ENCODE measurements at places on chromosomes 6 and 20.

DNA sequence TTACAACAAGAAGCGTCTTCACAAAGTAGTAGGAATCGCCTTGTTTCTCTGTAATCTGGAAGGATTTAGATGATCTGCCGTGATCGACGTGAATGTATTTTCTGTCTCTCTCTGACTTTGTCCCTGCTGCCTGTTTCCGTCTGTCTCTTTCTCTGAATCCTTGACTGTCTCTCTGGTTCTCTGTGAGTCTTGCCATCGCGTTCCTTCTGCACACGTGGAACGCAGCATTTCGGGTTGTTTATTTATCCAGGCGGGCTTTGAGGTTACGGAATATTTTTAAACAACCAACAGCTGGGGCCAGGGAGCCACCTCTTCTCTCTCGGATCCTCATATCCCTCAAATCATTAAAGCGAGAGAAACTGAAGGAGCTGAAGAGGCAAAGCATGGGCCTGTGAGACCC is 215.9 kb downstream of the ZDHHC14 start:
- DNase-seq, result no peak

DNA sequence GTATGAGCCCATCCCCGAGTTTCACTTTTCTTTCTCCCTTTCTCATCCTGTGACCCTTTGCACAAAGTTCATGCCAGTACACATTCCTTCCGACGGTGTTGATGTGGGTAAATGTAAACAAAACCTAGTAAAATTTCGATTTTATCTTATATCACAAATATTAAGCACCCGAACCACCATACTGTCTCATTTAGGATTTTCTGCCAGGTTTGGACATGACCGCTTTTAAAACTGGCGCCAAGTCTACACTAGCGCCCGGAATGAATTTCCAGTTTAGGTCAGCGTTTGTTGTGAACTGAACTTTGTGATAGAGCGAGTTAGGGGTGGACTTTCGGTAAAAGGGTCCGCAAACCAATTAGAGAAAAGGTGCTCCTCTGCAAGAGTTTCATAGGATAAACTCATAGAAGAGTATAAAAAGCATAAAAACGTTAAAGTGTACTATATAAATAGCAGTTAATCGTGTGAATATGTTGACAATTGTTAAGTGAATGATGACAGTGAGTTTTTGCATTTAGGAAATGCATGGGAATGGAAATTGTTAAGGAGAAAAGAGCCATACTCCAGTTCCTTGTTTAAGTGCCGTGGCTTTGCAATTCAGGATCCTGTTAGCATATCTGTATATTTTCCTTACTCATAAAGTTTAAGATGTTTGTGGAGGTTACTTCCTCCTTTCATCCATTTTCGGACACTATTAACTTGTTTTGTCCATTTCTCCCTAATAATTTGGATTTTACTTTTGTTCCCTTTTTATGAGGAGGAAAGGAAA is 937 bp downstream of the AKAP7 start:
- no peak for DNase-seq

GRCh38 chr6:89404512-89404911 is 7.6 kb downstream of the RRAGD start:
- no peak for DNase-seq

- no peak for DNase-seq
These were observed 146.6 kb upstream of the AKIRIN2 start for GRCh38 chr6:87848616-87849015.

DNA sequence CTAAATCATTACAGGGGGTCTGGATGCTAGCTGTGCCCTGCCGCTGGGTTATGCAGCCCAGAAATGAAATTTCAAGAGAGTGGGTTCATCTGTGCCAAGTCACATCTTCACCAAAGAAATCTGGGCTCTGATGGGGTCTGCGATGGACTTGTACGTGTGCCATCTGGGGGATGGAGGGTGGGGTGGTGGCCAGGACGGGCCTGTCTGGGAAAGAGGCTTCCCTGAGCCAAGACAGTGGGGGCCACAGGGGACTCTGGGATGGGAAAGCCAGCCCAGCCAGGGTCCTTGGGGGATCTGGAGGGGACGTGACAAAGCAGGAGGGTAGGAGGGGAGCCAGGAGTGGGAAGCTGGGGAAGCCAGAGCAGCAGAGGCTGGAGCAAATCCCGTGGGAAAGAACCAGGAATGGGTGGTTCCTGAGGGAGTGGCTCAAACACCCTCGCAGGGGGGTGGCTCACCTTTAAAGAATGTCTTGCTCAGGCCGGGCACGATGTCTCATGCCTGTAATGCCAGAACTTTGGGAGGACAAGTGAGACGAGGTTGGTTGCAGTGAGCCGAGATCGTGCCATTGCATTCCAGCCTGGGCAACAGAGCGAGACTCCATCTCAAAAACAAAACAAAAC is 36.3 kb upstream of the SULF2 start:
- no peak for DNase-seq

GRCh38 chr6:158605266-158605878 is 39.2 kb downstream of the DYNLT1 start:
- peak; percentile 68 for DNase-seq

DNA sequence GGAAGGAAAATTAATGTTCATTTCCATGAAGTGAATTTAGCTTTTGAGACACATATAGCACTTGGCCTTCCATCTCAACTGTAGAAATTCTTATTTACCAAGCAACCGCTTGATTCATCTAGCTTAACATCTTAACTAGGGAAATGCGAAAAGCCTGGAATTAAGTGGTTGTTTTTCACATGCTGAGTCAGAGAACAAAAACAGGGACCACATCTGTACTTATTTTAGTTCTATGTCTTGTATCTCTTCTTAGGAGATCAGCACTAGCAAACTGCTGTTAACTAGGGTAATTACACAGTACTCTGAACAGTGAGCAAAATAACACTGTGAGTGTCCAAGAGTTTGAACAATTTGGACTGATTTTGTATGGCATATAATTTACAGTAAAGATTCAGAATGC is 590.9 kb upstream of the NRSN1 start:
- no peak for DNase-seq

DNA sequence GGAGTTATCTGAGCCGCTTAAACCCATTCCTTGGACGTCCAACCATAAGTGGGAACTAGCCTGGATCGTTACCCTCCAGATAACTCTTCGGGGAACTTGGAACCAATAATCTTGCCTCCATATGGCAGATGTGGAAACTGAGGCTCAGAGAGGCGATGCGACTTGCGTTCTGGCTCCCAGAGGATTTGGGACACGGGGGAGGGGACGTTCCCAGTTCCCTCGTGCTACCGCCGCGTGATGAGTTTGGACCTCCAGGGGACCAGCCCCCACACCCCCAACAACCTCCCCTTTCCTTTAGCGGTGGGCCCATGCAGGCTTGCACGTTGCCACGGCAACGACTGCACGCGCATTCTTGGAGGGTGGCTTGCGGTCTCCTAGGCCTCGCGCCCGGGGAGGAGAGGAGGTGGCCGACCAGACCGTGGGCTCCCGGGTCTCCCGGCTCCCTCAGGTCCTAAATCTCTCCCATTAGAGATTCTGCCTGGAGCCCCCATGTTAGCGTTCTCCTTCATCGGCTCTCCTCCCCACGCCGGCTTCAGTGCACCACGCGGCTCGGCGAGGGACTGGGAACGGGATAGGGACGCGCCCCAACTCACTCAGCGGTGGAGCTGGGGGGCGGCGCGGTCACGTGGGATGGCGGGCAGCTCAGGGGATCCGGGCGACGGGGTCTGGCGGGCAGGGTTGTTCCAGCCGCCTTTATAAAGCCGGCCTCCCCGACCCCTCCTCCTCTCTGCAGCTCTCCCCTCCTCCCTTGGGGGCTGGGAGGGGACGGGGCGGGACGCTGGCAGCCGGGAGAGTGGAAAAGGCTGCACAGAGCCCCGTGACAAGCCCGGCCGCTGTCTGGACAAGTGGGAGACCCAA is at the start of gene PLTP:
PLTP (minus strand) TSS at position 670 of the 858 bp plus-strand sequence. CDS start 703 bp downstream, outside the sequence.
- DNase-seq, result peak; percentile 69

GRCh38 chr6:157064502-157064901 is 258.8 kb downstream of the TMEM242 start:
- no peak for DNase-seq

GRCh38 chr20:35303735-35304491 is 11.7 kb upstream of the FAM83C start:
- peak; percentile 90 for DNase-seq

DNA sequence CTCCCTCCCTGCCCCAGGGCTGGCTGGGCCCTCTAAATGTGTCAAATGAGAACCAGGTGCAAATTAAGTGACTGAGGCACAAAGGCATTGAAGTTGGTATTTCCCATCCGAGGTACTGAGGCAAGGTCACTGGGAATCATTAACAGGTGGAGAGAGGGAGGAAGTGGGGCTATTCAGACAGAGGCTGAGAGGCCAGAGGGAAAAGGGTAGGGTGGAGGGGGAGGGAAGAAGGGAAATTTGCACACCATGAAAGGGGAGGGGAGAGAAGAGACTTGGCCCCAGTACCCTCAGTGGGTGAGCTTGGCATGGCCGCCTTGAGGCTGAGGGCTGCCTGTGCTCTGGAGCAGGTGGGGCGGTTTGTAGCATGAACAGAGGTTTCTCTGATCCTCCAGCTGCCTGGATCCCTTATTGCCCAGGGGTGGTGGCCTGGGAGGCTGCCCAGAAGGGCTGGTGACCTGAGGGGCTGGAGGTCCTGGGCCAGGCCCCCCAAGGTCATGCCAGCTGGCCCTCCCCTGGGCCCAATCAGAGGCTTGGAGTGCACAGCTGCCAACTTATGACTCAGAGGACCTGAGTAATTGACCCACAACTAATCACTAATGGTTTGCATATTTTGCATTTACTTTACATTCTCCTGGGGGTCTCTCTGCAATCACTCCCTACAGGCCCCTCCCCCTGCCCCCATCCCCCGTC is 40.3 kb upstream of the ZFAND3 start:
- DNase-seq, result no peak

DNA sequence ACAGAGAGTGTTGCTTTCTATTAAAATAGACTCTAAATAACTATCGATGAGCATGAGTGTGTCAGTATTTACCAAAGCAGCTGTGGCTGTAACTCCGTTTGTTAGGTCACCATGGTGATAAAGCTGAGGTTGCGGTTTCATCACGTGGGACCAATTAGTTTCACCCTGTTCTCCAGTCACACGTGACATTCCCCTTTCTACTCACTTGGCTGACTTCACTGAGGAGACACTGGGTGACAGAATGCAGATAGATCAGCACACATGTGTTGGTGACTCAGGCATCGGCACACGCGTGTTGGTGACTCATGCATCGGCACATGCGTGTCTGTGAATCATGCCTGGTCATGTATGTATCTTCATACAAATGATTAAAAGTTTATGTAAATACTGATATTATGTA is 285.4 kb downstream of the THBS2 start:
- no peak for DNase-seq

DNA sequence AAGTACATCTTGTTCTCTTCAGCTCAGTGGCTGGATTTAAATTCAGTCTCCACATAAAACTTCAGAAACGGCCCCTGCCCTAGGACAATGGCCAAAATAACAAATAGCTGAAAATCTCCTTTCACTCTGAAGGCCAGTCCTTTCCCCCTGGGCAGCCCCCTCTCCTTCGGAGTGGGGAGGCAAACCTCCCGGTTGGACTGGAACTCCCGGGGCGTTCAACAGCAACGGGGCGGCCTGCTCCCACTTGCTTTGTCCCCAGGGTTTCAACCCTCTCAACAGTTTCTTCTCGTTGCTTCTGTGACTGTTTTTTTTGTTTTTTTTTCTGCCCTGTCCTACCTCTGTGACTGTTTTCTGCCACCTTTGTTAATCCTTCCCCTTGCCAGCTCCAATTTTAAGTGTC is 102.6 kb upstream of the DUSP22 start:
- no peak for DNase-seq

- DNase-seq, result no peak
These were observed 157.9 kb downstream of the MRPL14 start for GRCh38 chr6:43969158-43969981.

DNA sequence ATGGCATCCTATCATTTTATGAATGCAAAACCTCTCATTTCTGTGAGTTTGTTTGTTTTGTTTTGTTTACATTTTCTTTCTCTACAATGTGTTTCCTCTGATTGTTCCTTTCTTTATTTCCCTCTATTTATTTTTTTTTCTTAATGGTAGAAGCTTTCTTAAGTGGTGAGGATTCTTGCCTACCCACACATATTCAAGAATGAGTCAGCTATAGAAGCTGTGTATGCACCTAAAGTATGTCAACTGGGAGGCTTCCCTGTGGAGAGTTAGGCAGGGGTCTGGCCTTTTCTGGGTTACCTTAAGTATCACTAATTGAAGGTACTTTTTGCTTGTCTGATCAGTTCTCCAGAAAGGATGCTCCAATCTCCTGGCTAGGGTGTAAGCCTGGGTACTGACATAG is 354.0 kb downstream of the ESR1 start:
- no peak for DNase-seq

- DNase-seq, result no peak
These were observed 115.4 kb downstream of the SYCP2 start for GRCh38 chr20:59817846-59818615.

DNA sequence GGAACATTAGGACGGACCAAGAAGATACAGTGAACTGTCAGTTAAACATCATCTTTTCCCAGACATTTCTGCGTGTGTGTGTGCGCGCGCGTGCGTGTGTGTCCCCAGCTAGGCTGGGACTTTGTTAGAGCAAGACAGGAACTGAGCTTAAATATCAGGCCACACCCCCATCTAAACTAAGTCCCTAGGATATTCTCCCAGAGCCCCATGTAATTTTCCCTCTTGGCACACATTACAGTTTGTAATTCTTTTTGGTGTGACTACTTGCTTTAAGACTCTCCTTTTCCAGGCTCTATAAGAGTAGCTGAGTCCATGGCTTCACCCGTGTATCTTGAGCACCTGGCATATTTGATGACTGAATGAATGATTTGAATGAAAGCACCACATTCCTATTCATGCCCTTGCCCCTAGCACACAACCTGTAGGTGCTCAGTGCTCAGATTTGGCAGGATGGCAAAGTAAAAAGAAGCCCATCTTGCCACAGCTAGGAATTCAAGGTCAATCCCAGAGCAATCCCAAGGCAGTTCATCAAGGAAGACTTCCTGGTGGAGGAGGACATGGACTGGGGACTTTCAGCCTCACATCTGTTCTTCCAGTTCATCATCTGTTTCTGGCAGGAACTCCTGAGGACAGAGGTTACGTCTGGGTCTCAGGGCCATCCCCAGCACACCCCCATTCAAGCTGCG is 69.2 kb downstream of the MRPL14 start:
- DNase-seq, result no peak

DNA sequence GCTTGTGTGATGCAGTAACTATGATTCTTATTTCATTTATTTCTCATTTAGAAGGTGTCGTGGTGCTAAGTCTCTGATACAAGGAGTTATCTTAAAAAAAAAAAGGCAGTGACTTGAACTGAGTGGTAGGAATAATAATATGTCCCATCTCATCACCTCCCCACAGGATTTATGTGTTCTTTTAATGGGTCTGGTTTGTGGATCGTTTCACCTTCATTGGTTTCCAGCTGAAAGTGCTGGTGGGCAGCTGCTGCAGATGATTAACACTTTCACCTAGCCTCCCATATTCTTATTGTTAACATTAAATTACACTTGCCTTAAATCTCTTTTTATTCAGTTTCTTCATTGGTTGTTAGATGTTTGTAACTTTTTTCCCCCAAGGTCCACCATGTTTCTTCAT is 68.8 kb downstream of the ANKRD6 start:
- no peak for DNase-seq

DNA sequence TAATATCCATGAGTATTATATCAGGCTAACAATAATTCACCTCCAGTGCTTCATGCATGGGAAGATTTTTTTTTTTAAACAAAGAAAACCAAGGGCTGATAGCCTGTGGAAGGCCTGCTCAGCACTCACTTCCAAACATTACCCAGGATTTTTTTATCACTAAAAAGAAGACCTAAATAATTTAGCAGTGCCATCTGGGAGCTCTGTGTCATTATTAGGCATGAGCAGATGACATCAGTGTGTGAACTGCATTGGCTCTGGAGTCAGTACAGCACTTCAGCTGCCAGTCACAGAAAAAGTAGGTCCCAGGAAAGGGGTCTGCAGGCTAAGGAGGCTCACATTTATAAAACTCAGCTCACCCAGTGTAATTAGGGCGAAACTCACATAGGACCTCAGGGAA is 94.8 kb downstream of the COL21A1 start:
- no peak for DNase-seq

Measured in B cell (primary cell).